ENCODE measurements at places on chromosomes 5 and 9.

DNA sequence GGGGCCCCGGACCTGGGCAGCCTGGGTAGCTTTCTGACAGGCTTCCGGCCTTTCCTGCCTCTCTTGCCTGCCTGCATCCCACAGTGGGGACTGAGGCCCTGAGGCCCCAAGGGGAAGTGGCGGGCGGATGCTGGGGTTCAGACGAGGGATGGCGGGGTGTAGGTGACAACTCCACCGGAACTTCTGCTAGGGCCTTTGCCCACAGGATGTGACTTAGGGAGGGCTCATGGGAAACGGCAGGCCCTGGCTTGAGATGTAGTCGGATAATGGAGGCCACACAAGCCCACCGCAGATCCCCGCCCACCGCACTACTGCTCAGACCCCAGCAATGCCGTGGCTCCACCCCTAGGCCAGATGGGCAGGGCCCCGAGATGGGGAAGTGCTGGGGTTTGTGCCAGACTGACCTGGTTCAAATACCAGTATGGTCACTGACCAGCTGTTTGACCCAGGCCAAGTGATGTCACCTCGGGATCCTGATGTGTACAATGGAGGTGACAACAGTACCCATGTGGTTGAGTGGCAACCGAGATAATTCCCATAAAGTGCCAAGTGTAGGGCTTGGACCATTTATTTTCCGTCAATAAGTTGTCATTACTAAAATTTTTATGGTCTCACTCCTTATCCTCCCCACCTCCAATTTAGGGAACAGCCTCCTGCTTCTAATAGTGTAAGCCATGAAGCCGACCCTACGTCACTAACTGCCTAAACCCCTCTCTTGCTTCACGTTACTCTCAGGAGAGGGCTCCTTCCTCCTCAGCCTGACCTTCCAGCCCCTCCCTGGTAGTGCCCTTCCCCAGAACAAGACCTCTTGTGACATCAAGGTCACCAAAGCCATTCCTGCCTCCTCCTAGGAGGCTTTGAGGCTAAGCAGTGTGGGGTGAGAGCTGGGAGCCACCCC, 2.5 kb upstream of the CDK9 start:
- peak; percentile 68 for DNase-seq

DNA sequence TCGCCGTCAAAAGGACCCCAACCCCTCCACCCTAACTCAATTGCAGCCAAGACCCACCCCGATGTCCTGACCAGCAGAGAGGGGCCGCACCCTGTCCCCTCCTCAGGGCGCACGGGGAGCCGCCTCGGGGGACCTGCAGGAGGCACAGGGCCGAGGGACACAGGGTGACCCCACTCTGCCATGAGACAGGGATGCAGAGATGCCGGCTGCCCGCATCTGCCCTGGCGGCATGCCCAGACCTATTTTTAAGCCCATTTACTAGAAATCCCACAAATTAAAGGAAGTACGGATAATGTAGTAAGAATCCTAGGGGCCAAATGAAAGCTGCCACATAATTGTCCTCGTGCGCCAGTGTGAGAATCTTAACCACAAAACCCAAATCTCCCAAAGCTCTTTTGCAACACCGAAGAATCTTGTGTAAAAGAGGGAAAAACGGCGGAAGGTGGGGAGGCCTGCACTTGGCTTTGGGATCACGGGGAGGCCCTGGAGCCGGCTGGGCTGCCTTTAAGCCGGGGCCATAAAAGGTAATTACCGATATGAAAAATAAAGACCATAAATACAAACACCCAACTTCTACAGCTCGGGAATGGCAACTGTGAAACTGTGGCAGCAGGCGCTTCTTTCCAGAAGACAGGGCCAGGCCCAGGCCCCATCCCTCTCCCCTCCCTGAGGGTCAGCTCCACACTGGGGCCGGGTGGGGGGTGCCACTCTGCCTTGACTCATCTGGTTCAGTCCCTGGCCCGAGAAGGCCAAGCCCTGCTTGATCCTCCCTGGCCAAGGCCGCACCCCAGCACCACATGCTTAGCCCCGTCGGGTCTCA, 35.0 kb downstream of the NACC2 start:
- no peak for DNase-seq

DNA sequence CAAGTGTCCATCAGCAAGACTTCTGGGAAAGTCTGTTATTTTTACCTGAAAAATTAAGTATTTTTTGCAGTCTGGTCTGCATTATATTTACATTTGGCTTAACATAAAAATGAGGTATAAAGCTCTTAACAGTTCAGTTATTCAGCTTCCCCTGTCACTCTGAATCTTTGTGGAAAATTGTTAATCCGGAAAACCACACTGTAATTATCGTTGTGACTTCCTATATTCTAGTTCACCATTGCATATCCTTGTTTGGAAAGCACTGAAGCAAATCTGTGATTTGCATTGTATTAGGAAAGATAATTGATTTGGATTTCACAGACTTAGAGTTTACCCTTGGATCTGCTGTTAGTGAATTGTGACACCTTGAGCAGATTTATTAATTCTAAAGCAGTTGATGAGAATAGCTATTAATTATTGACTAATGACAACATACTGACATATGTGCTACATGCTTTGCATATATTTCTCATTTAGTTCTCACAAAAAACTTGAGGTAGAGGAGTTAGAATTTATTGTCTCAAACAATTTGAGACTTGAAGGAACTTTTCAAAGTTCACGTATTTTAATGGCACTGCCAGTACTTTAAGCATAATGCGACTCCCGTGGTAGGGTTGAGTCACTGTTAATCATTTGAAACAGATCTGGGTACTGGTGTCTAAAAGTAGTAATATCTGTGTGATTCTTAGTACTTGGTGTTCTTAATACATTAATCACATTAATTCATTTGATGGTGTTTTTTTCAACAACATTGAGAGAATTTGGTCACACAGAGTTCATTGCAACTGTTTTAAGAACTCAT, 71.8 kb upstream of the LRRC70 start:
- DNase-seq: no peak

GRCh38 chr5:76175051-76175666, 92.0 kb downstream of the SV2C start:
- DNase-seq: peak; percentile 51

DNA sequence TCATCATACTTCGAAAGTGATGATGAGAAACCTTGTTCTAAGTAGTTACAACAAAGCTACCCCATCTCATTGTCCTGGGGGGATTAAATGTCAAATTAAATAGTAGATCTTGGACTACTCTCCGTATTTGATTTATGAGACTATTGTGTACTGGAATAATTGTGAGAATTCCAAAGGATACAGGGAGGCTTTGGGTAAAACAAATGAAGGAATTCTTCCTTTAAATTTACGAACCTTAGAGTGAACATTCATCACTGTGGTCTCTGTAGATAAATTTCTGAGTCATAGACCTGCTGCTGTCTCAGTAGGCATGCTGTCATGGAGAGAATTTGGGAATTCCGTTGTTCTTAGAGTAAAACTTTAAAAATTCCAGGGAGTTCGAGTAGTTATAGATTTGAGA, 836.2 kb downstream of the DNAH5 start:
- DNase-seq: no peak

- no peak for DNase-seq
These were observed 281.6 kb downstream of the SLF1 start for GRCh38 chr5:94900006-94900505.

DNA sequence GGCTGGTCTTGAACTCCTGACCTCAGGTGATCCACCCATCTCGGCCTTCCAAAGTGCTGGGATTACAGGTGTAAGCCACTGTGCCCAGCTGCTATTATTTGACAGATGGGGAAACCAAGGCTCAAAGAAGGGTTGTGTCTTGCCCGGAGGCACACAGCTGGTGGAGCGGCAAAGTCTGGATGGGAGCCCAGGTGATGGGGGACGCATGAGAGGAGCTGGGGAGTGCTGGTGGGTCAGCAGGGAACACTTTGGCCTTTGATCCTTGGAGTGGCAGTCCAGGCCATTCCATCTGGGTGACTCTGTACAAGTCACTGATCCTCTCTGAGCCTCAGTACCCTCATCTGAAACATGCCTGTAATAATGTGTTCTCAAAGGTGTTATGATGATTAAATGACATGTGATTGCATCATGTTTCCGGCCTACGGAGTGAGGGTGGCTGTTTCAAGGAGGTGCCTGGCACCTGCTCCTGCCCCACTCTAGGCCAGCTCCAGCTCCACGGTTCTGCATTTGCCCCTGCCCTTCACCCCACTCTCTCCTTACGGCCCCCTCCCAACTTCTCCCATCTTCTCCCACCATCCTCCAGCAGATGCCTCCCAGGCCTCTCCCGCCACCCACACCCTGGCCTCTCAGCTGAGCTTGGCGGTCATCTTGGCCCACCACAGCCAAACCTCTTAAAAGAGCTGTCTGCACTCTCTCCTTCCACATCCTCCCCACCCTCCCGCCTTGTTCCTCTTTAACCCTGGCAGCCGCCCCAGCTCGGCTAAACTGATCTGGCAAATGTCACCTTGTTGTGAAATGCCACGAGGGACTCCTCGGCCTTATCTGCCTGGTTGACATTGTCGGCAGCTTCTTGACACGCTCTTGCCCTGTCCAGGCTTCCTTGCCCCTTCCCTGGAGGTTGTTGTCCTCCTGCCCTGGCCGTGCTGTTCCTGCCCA, 5.5 kb upstream of the DBN1 start:
- DNase-seq: no peak

GRCh38 chr5:135322271-135322670, 76.8 kb downstream of the MACROH2A1 start:
- DNase-seq: no peak

DNA sequence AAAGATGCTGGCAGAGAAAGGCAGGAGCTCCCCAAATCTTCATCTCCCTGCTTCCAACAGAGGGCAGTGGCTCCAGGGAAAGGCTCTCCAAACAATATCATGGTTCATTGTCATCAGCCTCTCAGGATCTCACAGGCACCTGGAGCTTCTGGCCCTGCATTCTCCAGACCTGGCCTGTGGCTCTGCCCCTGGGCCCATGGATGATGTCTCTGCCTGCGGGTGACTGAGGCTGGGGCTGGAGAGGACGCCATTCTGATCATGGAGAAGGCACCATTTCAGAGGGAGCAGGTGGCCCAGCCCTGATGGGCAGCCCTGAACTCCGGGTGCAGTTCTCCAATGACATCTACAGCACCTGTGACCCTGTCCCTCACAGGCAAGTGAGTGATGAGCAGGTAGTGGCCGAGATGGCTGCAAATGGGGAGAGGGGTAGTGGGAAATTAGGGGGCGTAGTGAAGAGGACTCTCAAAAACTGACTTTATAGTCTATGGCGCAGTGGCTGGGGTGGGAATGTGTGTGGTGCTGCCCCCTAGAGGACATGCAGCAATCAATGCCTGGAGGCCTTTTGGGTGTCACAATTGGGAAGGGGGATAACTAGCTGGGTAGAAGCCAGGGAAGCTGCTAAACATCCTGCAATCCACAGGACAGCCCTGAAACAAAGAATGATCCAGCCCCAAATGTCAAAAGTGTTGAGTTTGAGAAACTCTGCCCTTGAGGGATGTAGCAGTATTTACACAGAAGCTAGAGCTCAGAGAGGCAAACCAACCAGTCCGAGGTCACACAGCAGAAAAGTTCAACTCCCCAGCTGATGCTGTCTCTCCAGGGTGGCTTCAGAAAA, 3.2 kb downstream of the SH3PXD2B start:
- no peak for DNase-seq

GRCh38 chr5:145509336-145510136, 325.6 kb downstream of the PRELID2 start:
- DNase-seq: no peak

- DNase-seq: no peak
These were observed 12.0 kb upstream of the ELOVL7 start for GRCh38 chr5:60856066-60856465.

DNA sequence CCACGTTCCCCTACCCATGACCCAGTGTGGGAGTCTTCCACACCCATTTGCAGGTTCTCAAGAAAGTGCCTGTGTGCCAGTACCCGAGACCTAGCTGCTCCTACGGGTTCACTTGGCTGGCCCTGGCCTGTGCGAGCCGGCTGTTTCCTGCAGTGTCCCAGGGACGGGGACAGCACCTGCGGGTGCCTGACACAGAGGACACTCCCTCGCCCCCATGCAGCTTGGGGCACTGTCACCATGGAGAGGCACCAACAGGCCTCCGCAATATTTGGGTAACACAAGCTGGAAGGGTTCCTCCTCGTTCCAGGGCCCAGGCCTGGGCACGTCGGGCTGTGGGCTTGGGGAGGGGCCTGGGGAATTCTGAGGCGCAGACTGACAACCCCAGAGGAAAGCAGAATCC, 41.4 kb downstream of the DUSP1 start:
- DNase-seq: no peak

GRCh38 chr9:98822661-98823060, 15.2 kb downstream of the GALNT12 start:
- DNase-seq: no peak

DNA sequence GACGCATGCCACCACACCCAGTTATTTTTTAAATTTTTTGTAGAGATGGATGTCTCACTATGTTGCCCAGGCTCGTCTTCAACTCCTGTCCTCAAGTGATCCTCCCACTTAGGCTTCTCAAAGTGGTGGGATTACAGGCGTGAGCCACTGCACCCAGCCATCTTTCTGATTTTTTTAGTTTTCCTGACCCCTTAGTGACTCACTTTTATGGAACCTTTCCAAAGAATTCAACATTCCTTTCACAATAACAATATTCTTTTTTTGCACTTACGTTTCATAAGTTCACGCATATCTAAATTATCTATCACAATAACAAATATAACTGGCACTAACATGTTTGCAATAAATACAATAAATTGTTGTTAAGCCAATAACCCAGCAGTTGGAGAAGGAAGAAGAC, 8.5 kb downstream of the ELOVL7 start:
- DNase-seq: no peak

DNA sequence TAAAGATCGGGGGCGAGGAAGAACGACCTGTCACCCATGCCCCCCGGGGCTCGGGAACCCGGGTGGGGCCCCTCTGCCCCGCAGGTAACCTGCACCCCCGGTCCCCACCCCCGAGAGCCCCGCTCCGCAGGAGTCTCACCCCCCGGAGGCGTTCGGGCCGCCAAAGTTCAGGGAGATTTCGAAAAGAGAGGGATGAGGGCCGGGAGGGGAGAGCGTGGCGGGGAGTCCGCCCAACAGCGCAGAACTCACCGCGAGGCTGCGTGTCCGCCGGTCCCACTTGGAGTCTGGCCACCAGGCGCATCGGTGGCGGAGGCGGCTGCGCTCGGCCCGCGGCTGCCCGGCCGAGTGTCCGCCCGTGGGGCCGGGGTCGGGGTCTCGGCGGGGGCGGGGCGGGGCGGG, at the start of gene PHF19:
PHF19 (minus strand) TSS at position 347 of the 399 bp plus-strand sequence. CDS start 2,447 bp downstream, outside the sequence.
- DNase-seq: no peak

DNA sequence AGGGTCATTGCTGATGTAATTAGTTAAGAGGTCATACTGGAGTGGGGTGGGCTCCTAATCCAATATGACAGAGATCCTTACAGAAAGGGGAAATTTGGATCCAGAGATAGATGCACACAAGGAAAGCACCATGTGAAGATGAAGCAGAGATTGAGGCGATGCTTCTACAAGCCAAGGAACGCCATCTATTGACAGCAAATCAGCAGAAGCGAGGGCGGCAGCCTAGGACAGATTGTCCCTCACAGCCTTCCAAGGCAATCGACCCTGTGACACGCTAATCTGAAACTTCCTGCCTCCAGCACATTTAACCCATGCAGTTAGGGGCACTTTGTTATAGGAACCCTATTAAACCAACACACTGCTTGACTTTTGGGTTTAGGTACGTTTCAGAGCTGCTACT, 285.1 kb upstream of the DAP start:
- no peak for DNase-seq

- DNase-seq: no peak
These were observed 235.8 kb downstream of the ROR2 start for GRCh38 chr9:91714020-91714806.

Measured in CD8-positive, alpha-beta T cell (primary cell).